ENCODE measurements at places on chromosomes 1 and 21.

- no peak for DNase-seq
These were observed 9.2 kb downstream of the THBS3 start for GRCh38 chr1:155198547-155198906.

- no peak for DNase-seq
These were observed 10.8 kb upstream of the SLC25A34 start for GRCh38 chr1:15724949-15725880.

GRCh38 chr1:147177611-147178380, 5.5 kb upstream of the PRKAB2 start:
- no peak for DNase-seq

DNA sequence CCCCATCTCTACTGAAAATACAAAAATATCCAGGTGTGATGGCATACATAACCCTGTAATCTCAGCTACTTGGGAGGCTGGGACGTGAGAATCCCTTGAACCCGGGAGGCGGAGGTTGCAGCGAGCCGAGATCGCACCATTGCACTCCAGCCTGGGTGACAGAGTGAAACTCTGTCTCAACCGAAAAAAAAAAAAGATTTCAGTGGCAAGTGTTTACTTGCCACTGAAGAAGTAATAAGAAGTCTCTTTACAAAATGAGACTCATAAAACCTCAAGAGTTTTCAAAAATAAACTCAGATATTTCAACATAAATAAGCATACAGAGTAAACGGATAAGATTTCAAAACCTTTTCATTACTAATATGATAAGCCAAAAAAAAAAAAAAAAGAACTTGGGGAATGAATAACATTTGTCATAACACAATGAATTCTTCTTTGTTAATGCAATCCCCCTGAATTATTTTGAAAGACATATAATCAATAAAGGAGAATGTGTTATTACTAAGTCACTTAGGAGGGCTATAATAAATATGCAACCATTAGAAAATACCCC, 34.2 kb upstream of the EXO1 start:
- DNase-seq: no peak

GRCh38 chr1:39707506-39707905, 16.3 kb upstream of the HPCAL4 start:
- no peak for DNase-seq

- no peak for DNase-seq
These were observed 79.7 kb downstream of the ZNF326 start for GRCh38 chr1:90074566-90074965.

- DNase-seq: no peak
These were observed 13.7 kb downstream of the PTGFRN start for GRCh38 chr1:116923421-116923820.

GRCh38 chr1:46180082-46180616, 3.9 kb upstream of the P3R3URF start:
- DNase-seq: peak; percentile 31

DNA sequence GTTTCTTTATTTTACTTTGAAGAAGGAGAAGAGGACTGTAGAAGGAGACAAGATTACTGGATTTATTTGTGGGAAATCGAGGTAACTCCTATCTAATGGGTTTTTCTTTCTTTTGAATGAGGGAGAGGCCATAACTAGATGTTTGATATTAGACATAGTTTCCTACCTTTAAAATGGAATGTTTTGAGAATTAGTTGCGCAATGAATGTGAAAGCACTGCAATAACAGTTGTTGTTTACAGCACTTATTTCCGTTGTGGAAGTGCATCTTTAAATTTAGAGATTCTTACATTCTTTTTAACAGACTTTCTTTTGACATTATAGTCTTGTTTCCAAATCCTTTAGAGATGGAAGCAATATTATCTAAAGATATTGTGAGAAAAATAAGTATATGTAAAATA, 229.0 kb downstream of the SRGAP2C start:
- no peak for DNase-seq

DNA sequence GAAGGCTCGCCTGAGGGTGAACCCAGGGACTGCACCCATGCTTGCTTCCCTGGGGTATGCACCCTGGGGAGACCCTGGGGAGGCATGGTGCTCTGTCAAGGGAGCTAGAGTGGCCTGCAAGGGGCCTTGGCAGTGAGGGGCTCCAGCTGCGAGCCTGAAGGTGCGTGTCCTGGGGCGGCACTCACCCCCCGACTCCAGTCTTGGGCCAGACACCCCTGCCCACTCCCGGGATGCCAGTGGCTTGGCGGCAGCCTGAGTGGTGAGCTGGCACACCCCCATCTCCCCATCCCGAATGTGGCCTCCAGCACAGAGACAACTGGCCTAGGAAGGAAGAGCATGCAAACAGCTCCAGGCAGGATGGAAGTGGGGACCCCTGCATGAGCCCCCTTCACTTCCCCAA, 2.6 kb downstream of the SUMO3 start:
- no peak for DNase-seq

All from RCC 7860 (cell line).